Astrocyte (in vitro differentiated cells and primary cell): ENCODE measurements at places on chromosomes 7 and 10. TPM values are rescaled to one million over a fixed set of nuclear protein-coding genes. Genes with fewer than 3 reads are reported as not detected.

DNA sequence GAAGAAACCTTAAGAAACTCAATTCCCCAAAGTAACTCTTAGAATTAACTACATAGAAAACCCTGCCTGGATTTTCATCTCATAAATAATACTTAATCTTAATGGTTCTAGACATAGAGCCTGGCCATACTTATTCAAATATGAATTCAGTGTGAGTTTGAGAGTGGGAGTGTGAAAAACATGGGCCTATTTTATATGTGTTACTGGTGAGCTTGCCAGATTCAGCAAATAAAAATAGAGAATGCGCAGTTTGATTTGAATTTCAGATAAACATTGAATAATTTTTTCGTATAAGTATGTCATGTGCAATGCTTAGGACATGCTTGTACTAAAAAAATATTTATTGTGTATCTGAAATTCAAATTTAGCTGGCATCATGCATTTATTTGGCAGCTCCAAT lies 473.9 kb upstream of the FZD8 start:
- no peak overlapping the region for H3K27ac ChIP-seq
- H3K27me3 ChIP-seq, result no peaks in the 10 kb centered on the region
- no peak overlapping the region for H3K4me3 ChIP-seq
- DNase-seq, result no peak
- H3K4me1 ChIP-seq, result peaks cover 15% of the 10 kb centered on the region

DNA sequence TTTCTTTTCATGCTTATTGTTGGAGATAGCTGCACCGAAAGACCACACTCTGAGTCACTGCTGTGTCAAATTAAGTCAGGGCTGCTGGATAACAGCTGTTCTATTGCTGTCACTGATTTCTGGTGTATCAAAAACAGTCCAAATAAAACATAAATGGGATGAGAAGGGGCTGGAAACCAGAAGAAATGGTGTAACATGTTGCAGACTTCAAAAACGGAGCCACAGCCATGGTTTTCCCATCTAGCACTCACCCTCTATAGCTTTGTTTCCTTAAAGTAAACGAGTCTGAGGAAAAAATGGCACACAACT lies 103.3 kb upstream of the DIP2C start:
- no peak overlapping the region for H3K4me3 ChIP-seq
- no peaks in the 10 kb centered on the region for H3K27me3 ChIP-seq
- H3K4me1 ChIP-seq, result peaks cover 18% of the 10 kb centered on the region
- H3K36me3 ChIP-seq, result no peaks in the 10 kb centered on the region
- H3K27ac ChIP-seq, result no peak overlapping the region

Gene SFTPA1
- total RNA-seq, result not detected in 2 replicates

Gene IDI2
- total RNA-seq, result not detected in 2 replicates

Gene CCL26
- not detected in 2 replicates for total RNA-seq
